ENCODE measurements at places on chromosomes 1 and 21. TPM values are rescaled to one million over a fixed set of nuclear protein-coding genes. Genes with fewer than 3 reads are reported as not detected.

The DISP1 gene
- polyA plus RNA-seq = 0.38 TPM

The MROH9 gene
- not detected for polyA plus RNA-seq

The HSD11B1 gene
- 0.29 TPM for polyA plus RNA-seq

The CYP4Z1 gene
- polyA plus RNA-seq = not detected

The NUP210L gene
- polyA plus RNA-seq = not detected

DNA sequence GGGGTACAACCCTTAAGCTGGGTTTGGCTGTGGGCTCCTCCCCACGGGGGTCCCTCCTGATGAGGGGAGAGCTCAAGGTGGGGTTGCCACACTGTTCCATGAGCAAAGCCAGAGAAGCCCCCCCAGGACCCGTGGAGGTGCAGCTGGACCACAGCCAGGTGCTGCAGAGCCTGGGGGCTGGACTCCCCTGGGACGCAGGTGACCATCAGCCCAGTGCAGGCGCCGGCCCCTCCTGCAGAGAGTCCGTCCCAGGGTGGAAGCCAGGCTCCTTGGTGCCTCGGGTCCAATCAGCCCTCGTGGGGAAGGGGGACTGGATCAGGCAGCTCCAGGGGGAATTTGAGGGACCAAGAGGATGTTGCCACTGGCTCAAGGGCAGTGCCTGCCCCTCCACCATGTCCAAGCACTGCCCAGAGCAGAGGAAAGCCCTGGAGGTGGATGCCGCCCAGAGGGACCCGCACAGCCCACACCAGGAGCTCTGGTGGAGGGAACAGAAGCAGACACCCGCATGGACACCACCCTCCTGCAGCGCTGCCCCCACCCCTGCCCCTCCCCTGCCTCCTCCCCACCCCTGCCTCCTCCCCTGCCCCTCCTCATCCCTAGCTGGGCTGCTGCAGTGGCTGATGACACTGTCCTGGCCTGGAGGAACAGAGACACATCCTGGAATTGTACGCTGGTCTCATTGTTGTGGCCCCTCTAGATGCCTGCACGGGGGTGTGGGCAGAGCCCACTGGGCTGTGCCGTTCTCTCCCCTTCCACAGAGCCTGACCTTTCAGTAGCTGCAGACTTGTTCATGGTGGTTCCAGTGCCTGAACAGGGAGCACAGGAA, 30.8 kb upstream of the COL18A1 start:
- DNase-seq = no peak

DNA sequence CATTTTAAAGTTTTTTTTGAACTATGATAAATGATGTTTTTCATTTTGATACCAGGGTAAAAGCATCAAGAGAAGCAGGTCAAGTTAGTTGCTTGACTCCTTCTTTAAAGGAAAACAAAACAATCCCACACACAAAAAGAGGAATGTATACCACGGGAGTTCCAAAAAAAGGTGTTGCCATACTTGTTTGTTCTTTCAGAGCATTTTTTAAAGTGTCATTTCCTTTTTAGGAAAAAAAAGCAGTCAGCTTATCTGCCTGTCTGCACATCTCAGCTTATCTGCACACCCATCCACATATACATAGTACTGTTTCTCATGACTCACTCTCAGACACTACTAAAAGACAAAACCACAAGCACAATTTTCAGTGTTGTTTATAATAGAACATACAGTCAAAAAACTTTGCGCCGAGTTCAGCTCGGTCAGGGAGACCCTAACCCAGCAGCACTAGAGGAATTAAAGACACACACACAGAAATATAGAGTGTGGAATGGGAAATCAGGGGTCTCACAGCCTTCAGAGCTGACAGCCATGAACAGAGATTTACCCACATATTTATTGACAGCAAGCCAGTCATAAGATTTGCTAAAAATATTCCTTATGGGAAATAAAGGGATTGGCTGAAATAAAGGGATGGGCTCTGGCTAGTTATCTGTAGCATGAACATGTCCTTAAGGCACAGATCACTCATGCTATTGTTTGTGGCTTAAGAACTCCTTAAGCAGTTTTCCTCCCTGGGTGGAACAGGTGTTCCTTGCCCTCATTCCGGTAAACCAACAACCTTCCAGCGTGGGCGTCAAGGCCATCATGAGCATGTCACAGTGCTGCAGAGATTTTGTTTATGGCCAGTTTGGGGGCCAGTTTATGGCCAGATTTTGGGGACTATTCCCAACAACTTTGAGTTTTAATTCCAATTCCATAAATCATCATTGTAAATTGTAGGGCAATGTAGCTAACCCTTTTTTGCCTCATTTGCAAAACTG, 11.4 kb upstream of the MNDA start:
- DNase-seq = peak; percentile 38

GRCh38 chr1:231493421-231494185, 34.9 kb upstream of the TSNAX start:
- DNase-seq = no peak

DNA sequence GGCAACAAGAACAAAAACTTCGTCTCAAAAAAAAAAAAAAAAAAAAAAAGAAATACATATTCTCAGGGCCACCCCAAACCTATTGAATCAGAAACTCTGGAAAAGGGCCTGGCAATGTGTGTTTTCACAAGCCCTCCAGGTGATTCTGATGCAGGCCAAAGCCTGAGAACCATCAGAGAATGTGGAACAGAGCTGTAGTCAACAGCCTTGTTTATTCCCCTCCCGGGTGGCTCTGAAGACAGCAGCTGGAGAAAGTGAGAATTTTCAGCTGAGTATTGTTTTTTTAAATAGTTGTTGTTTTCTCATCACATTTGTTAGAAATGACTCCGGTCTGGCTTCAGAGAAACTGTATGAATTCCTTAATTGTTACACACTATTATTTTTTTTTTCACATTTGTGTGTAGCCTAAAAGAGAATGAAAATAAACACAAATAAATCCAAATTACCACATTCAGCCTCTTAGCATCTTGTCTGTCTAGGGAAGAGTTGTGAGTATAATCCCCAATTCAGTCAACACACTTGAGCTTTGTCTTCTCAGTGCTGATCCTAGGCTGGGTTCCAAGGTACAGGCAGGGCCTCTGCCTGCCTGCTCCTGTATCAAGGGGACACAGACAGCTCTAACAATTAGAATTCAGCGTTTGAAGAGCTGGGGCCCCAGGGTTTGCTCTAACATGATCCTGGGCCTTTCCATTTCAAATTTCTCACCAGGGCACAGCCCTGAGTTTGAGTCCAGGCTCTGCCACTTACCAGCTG, 6.6 kb upstream of the AZIN2 start:
- DNase-seq = no peak

GRCh38 chr1:105865546-105865945, 1190.9 kb upstream of the PRMT6 start:
- peak; percentile 15 for DNase-seq

GRCh38 chr1:183281553-183282091, 95.6 kb downstream of the LAMC2 start:
- peak; percentile 84 for DNase-seq

DNA sequence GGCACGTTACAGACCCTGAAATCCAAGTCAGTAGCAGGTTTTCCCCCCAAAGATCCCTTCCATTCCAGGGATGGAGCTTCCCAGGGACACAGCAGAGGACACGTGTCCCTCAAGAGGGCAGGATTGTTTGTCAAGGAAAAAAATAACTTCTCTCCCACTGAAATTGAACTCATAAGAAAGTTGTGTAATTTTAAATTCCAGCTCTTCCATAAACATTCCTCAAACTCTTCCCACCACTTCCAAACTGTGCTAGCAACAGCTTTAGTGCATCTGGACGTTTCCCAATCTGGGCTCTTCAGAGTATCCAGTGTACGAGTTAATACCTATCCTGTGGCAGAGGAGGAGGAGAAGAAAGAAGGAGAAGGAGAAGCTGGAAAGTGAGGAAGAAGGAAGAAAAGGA, 79.6 kb downstream of the PSMG1 start:
- DNase-seq = no peak

- DNase-seq = no peak
Observed at GRCh38 chr1:171904778-171905450, 63.6 kb downstream of the DNM3 start.

DNA sequence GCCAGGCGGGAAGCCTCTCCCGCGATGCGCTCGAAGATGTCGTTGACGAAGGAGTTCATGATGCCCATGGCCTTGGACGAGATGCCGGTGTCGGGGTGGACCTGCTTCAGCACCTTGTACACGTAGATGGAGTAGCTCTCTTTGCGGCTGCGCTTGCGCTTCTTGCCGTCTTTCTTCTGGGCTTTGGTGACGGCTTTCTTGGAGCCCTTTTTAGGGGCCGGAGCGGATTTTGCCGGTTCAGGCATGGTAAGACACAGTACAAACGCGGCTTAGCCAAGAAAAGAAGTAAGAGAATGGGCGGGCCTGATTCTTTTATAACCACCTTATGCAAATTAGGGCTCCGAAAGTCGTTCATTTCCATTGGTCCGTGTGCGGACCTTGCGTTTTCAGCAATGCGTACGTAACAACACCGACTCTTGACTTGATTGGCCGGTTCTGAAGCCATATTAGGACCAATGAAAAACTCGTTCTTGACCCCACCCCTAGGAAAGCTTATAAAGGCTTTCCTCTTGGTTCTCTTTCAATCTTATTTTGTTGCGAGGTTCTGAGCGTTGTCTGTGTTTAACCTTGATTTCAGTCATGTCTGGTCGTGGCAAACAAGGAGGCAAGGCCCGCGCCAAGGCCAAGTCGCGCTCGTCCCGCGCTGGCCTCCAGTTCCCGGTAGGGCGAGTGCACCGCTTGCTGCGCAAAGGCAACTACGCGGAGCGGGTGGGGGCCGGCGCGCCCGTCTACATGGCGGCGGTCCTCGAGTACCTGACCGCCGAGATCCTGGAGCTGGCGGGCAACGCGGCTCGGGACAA, 12.8 kb upstream of the BOLA1 start:
- DNase-seq = peak; percentile 93

All from foreskin keratinocyte (primary cell).